Activated T-helper 1 cell treated with Interleukin-2 at 50 U/mL for 16 hours (primary cell): ENCODE measurements at places on chromosomes 4 and X.

DNA sequence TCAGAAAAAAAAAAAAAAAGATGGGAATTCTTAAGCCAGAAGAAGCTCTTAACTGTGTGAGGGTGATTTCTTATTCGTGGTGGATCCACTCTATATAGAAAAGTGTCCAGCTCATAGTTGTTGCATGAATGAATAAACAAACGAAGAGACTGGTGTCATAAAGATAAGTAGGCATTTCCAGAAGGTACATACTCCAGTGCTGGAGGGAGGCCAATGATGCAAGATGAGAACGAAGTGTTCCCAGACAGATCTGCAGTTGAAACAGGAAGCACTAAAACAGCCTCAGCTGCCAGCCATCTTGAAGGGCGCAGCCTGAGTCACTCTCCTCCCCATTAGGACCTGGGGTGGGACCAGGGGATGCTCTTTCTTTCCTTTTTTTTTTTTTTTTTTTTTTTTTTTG, 47.4 kb upstream of the HOPX start:
- no peak for DNase-seq

GRCh38 chr4:81471298-81471587, 464 bp downstream of the RASGEF1B start:
- DNase-seq = no peak

GRCh38 chr4:3387943-3388361, 53.8 kb upstream of the HGFAC start:
- no peak for DNase-seq

- no peak for DNase-seq
These were observed 116.6 kb downstream of the SHISA3 start for GRCh38 chr4:42513748-42514492.

DNA sequence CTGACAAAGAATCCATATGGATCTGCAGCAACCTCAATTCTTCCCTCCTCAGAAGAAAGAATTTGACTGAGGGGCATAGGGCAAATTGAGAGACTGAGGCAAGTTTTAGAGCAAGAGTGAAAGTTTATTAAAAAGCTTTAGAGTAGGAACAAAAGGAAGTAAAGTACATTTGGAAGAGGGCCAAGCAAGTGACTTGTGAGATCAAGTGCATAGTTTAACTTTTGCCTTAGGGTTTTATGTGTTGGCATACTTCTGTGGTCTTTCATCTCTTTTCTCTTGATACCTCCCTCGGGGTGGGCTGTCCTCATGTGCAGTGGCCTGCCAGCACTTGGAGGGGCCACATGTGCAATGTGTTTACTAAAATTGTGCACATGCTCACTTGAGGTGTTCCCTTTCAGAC, 98.0 kb upstream of the MAGEB16 start:
- no peak for DNase-seq

GRCh38 chr4:169345316-169345721, 74.6 kb upstream of the SH3RF1 start:
- no peak for DNase-seq
